ENCODE measurements at places on chromosomes 7 and 10.

- peak; percentile 72 for DNase-seq
Observed at GRCh38 chr10:51867956-51868355, 168.6 kb upstream of the CSTF2T start.

- DNase-seq, result peak; percentile 64
Observed at GRCh38 chr7:80826520-80827238, 92.2 kb downstream of the SEMA3C start.

- DNase-seq, result no peak
Observed at GRCh38 chr7:102897211-102897631, 15.6 kb upstream of the LRRC17 start.

DNA sequence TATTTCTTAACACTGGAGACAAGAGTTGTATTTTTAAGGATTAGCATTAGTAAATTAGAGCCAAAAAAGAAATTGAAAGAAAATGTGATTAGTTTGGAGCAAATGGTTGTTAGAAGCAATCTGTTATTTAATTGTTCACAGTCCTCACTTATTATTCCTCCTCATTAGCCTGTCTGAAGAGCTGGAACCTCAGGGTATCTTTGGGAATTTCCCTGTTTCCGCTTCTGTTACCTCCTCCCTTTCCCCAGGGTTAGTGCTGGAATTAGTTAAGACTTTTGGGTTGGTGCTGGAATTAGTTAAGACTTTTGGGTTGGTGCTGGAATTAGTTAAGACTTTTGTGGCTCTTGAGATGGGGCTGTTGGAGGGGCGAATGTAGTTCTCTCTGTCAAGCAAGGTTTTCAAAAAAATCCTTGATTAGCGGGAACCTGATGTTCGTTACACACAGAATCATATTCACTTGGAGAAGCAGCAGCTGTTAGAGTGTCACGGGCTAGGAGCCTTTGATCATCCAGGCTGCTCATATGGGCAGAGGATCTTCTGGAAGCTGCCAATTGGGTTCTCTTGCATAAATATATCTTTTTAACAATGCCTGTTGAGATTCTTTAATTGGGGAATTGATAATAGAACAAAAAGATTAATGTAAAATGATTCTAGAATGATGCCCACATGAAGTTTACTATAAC, 251.0 kb upstream of the NPSR1 start:
- DNase-seq, result no peak

GRCh38 chr10:27995311-27995710, 3.6 kb downstream of the ODAD2 start:
- DNase-seq, result no peak

DNA sequence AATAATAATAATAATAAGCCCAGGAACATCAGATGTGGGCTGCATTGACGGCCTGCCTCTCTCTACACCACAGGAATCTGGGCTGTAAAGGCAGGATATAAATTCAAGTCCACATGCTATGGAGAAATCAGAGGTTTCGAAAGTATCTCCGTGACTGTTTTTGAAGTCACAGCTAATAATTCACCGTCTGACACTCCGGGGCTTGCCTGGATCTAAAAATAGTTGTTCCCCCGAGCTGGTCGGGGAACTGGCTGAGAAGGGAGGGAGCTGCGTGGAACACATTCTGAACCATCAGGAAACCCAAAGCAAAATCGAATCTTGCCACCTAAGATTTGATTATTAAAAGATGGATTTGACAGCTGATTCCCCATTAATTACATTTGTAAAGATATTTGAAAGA, 35.4 kb downstream of the KLF6 start:
- DNase-seq, result peak; percentile 24

- peak; percentile 53 for DNase-seq
Observed at GRCh38 chr7:115984105-115984504, 46.5 kb downstream of the TFEC start.

GRCh38 chr7:94170836-94171235, 166.7 kb upstream of the BET1 start:
- peak; percentile 32 for DNase-seq

DNA sequence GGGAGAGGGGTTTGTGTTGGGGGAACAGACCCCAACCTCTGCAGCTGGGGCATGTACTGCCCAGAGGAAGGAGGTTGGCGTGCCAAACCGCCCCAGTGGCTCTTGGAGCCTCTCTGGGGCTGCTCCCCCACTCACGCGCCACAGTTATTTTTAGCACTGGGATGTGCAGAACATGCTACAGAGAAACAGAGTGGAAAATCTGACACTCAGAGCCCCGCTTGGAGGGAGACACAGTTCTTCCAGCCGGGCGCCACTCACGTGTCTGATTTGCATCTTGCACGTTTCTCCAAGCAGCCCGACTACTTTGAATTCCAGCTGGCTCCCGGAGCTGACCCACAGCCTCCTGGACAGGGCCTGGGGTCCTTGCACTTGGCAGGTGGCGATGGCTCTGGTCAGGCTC, 182.0 kb downstream of the RPS24 start:
- DNase-seq, result no peak

DNA sequence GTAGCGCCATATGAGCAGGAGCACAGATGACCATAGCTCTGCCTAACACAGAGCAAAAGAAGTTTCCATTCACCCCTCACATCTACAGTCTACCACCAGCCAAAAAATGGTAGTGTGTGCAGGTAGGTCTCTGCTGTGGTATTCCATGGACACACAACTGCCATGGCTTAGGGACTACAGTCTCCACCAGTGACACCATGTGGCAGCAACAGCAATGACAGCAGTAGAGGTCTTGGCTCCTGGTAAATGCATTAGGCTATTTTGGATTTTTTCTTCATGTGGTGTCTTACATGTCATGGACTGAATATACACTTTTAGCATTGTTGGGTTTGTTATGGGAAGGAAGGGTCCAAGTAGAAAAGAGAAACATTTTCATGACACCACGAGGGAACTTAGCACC, 70.1 kb upstream of the CABCOCO1 start:
- peak; percentile 41 for DNase-seq
